Left renal cortex interstitium (tissue), 4 donors: ENCODE measurements at places on chromosomes 3 and 15.

DNA sequence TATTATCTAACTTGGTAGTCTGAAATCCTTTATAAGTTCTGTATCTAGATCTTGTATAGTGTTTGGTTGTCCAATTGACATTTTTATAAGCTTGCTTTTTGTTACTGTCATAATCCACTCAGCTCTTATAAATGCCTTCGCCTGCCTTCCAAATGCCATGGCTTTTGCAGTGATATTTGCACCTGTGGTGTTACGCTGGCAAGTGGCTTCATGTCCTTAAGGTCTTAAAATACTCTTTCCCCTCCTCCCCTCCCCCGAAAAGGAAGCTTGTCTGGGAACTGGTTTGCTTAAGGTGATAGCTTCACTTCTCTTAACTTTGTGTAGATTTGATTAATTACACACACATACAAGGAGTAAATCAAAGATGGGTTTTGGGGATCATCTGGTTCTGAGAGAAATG is 62.0 kb downstream of the ABHD2 start:
- no peak for DNase-seq

DNA sequence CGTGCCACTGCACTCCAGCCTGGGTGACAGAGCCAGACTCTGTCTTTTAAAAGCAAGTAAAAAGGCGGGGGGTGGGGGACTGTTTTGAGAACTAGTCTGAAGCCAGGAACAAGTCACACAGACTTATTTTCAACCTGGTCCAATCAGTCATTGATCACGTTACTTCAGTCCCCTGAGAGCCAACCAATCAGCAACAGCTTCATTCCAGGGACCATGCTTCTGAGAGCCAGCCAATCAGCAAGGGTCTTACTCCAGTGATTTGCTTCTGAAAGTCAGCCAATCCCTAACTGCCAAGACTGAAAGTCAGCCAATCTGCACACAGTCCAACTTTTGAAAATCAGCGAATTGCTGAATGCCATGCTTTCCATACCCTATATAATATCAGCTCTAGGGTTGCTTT is 48.6 kb upstream of the C15orf39 start:
- no peak for DNase-seq

DNA sequence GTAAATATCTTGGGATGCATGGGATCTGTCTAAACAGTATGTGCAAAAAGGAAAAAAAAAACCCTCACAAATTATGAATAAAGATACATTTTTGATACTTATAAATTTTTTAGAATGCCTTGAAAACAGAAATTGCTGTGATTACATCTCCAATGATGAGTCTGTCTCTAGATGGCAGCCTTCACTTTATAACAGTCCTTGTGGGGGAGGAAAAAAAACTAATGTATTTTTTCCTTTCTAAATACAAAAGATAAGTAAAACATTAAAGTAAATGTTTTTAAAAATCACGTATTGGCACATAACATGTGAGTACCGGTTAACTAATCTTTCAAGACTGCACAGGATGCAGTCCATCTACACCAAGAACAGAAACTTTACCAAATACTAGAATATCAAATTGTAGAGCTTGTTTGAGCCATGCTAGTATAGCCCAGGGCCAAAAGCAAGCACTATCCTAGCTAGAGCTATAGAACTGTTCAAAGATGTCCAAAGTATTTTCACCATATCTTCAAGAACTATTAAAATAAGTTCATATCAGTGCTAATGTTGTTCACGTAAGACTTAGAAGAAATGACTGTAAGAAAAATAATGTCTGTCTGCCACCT is 206.4 kb downstream of the STAG1 start:
- no peak for DNase-seq

GRCh38 chr15:82647045-82647834 is at the start of gene CPEB1:
TSS of gene CPEB1 (minus strand) at chr15:82647363. CDS start at chr15:82628459, 18,904 bp downstream.
- no peak for DNase-seq

DNA sequence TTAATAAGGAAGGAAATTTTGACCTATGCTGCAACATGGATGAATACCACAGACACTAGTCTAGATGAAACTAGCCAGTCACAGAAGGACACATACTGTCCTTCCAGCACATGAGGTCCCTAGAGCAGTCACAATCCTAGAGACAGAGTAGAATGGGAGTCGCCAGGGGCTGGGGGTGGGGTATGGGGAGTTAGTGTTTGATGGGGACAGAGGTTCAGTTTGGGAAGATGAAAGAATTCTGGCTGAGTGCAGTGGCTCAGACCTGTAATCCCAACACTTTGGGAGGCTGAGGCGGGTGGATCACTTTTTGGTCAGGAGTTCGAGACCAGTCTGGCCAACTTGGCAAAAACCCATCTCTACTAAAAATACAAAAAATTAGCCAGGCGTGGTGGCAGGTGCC is 99.2 kb downstream of the TPRA1 start:
- no peak for DNase-seq

GRCh38 chr3:87207460-87207859 is 19.6 kb upstream of the CHMP2B start:
- no peak for DNase-seq

GRCh38 chr3:172808969-172809546 is 58.5 kb downstream of the ECT2 start:
- no peak for DNase-seq

- DNase-seq, result no peak
Observed at GRCh38 chr15:95812491-95812890, 518.0 kb upstream of the NR2F2 start.

DNA sequence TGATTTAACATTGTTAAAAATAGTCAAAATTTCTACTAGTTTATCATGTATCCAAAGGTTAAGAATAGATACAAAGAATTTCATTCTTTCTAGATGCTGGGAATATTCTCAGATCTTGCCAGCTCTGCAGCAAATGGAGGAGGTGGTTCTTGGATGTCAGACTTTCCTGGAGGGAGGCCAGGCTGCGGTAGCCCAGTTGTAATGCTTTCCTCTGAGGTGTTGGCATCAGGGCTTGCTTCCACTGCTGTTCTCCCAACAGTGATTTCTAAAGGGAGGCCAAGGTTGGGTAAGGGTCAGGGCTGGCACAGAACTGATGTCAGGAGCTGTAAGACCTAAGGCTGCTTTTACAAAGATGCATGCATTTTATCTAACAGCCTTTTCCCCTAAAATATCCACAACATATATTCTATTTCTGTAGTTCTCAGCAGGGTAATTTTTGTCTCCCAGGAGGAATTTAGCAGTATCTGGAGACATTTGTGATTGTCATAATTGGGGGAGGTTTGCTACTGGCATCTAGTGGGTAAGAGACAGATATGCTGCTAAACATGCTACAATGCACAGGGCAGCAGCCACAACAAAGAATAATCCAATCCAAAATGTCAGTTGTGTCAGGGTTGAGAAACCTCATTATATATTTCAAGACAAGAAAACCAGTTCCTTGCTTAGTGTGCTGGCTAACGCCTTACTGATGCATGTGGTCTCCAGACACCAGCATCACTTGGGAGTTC is 42.0 kb upstream of the SPTSSB start:
- DNase-seq, result no peak
